Activated naive CD4-positive, alpha-beta T cell treated with anti-CD3 and anti-CD28 coated beads, Interleukin-2, amount 50 U/mL, for 16 hours (primary cell): ENCODE measurements at places on chromosomes 4 and X.

DNA sequence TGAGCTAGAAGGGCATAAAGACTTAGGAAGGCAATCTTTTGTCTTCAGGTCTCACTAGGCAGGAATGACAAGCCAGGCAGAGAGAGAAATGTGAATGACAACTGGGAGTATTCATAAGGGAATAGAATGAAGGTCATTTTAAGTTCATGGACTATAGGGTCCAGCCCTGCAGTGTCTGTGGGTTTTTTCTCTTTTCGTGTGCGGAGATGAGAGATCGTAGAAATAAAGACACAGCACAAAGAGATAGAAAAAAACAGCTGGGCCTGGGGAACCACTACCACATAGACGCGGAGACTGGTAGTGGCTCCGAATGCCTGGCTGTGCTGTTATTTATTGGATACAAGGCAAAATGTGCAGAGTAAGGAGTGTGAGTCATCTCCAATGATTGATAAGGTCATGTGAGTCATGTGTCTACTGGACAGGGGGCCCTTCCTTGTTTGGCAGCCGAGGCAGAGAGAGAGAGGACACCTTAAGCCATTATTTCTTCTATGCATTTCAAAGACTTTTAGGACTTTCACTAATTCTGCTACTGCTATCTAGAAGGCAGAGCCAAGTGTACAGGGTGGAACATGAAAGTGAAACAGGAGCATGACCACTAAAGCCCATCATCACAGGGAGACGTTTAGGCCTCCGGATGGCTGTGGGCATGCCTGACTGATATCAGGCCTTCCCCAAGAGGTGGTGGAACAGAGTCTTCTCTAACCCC is 921.8 kb upstream of the PCDH10 start:
- no peak for DNase-seq

DNA sequence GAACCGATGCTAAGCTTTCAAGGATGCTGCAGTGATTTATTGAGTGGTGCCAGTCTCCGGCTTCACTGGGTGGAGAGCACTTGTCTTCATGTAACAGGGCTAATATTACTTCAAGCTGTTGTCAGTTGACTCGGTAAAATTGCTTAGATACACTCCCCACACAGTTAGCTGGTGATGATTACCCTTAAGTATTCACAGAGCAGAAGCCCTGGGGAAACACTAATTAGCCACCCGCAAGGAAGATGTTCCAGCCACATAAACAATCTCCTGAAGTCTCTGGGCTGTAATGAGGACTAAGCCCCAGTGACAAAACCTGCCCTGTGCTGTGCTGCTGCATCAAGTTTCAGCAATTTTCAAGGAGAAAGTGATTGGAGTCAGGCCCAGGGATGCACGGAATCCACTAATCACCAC is 37.3 kb upstream of the GK2 start:
- DNase-seq, result no peak

DNA sequence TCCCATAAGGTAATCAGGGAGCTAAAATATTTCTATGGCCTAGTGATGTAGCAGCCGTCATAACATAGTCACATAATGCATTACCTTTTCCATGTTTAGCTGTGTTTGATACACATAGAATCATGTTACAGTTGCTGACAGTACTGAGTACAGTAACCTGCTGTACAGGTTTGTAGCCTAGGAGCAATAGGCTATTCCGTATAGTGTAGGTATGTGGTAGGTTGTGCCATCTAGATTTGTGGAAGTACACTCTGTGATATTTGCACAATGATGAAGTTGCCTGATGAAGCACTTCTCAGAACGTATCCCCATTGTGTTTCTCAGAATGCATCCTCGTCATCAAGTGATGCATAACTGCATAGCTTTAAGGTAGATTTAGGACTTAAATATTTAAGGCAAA is 495.6 kb upstream of the ZFP42 start:
- DNase-seq, result no peak

DNA sequence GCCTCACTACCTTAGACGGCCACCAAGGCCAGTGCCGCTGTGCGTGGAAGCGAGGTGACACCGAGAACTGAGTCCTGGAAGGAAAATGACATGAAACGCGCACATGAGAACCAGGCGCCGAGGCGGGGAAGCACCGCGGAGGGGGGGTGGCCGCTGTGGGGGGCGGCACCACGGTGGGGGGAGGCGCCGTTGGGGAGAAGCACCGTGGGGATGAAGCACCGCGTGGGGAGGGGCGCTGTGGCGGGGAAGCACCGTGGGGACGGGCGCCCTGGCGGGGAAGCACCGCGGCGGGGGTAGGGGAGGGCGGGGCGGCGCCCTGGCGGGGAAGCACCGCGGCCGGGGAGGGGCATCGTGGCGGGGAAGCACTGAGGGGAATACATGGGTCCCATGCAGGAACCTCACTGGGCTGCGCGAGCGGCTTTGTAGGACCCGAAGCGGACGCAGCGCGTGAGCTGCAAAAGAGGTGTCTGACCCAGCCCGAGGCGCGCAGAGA is 28.0 kb downstream of the PPP2R3B start:
- DNase-seq, result no peak

DNA sequence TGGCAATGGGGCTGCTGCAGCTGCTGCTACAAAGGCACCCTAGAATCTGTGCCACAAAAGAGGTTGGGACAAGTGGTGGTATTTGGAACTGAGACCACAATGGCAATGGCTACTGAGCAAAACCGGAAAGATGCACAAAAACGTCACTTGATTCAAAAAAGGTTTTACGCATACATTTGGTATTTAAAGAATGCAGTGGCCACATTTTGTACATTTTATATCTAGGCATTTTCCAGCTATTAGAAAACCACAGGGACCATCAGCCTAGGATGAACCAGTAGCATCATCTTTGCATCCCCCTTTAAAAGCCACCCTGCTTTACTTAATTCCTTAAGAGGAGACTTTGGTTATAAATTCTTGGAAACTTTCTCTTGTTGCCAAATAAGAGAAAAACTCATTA is 104.8 kb upstream of the CXCL13 start:
- no peak for DNase-seq

DNA sequence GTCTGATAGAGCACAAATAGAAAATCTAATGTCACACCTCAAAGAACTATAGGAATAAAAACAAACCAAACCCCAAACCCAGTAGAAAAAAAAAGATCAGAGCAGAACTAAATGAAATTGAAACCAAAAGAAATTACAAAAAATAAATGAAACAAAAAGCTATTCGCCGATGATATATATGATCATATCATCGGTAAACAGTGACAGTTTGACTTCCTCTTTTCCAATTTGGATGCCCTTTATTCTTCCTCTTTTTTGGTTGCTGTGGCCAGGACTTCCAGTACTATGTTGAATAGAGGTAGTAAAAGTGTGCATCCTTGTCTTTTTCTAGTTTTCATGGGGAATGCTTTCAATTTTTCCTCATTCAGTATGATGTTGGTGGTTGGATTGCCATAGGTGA is 215.3 kb upstream of the AR start:
- DNase-seq, result no peak

DNA sequence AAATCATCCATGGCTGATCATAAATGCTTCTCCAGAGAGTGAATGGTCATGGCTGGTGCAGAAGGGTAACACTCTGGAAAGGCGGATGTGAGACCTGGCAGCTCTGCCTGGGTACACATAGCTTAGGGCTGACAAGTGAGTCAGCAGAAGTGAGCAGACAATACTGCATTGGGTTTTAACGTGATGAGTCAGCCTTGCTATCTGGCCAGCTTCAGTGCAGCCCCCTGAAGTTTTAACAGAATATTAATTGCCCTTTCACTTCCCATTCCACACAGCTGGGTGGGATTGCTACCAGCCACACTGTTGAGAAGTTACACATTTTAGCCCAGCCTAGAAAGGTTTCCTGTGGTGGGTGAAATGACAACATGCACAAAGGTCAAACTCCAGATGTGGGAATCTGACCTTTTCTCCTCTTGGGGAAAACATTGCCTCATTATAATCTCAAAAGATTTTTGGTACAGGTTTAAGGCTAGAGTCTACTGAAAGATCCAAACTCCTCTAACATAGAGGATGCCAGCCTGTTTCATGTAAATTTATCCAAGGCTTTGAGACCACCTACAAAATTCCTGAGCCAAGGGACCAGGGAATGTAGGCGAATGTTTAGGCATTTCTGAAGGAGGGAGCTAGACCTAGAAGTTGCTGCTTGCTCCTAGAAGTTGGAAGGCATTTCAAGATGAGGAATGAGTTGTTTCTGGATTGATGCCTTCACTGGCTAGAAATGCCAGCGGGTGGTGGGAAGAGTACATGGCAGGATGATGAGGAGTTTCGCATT is 230.3 kb upstream of the PGRMC2 start:
- DNase-seq, result no peak

GRCh38 chrX:66221856-66222255 is 57.8 kb downstream of the HEPH start:
- no peak for DNase-seq

DNA sequence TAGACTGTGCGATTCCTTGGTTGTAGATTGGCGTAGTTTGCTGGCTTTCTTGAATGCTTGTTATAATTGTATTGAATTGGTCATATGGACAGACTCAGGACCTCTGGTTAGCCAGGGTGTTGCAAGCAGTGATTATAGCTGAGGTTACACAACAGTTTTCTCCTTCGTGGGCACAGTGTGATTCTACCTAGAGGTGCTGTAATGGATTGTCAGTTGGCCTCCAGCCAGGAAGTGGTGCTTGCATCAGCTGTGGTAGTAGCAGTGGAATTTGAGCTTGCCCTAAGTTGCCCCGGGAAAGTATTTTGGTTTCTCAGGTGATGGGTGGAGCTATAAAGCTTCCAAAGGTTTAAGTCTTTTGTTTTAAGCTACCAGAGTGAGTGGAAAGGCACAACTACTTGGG is 23.1 kb upstream of the GABRG1 start:
- no peak for DNase-seq

DNA sequence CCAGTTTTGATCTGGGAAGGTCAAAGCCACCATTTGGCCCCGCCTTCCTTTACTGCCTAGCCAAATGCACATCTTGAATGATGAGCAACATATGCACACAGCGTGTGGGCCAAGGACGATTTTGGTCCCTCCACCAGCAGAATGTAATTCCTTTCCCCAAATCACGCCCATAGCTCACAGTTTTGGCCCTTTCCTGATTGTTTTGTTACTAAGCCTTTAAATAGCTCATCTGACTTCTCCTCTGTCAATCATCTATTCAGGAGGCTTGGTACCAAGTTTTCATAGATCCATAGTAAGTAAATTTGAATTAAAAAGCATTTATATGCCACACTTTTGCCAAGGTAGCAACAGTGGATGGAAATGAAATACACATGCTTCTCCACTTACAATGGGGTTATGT is 123.3 kb downstream of the NFKB1 start:
- no peak for DNase-seq

- DNase-seq, result no peak
Observed at GRCh38 chr4:74370912-74371311, 6.0 kb downstream of the EREG start.

DNA sequence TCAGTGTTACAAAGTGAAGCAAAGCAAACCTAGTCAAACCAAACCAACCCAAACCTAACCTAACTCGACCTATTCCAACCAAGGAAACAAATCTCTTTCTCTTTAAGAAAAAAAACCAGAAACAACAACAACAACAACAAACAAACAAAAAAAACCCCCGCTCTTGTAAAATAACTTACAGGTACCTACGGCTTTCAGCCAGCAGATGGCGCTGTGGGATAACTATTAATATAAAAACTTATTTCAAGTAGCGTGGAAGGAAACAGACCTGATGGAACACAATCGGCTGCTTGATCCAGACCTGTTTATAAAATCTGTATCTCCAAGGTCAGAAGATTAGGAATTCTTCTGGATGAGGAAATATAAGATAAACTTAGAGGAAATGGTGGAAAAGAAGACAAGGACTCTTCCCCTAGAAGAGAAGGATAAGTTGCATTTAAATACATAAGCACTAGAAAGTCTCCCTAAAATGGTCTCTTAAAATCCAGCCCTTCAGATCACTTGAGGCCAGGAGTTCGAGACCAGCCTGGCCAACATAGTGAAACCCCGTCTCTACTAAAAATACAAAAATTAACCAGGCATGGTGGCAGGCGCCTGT is 34.4 kb upstream of the CDKL5 start:
- DNase-seq, result peak; percentile 56

DNA sequence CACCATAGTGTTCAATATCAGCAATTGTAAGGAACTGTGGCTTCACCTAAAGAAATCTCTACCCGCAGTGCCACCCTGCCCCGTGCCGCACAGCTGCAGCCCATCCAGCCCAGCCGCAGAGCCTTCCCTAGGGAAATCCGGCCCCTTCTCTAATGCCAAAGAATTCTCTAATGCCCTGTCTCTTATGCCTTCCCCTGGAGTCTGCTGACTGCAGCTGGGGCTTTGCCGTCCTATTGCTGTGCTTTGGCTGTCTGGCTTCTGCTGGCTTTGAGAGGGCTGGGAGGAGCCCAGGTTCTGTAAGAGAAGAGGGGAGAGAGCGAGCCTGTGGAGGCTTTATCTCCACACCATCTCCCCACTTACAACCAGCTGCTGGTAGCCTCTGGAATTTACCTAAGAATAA is 85.9 kb upstream of the HELT start:
- DNase-seq, result no peak

- DNase-seq, result no peak
Observed at GRCh38 chrX:155534800-155535199, 76.4 kb upstream of the F8A3 start.

- peak; percentile 49 for DNase-seq
Observed at GRCh38 chrX:1521459-1521956, 15.5 kb downstream of the P2RY8 start.

- DNase-seq, result no peak
Observed at GRCh38 chr4:150593996-150594395, 12.0 kb downstream of the MAB21L2 start.

- no peak for DNase-seq
Observed at GRCh38 chr4:89878611-89879010, 16.0 kb upstream of the MMRN1 start.

GRCh38 chr4:174686826-174687225 is 142.2 kb downstream of the GLRA3 start:
- DNase-seq, result no peak

- DNase-seq, result no peak
Observed at GRCh38 chrX:117335209-117335608, 781.4 kb downstream of the KLHL13 start.

GRCh38 chr4:186666252-186666651 is 57.4 kb downstream of the FAT1 start:
- no peak for DNase-seq

DNA sequence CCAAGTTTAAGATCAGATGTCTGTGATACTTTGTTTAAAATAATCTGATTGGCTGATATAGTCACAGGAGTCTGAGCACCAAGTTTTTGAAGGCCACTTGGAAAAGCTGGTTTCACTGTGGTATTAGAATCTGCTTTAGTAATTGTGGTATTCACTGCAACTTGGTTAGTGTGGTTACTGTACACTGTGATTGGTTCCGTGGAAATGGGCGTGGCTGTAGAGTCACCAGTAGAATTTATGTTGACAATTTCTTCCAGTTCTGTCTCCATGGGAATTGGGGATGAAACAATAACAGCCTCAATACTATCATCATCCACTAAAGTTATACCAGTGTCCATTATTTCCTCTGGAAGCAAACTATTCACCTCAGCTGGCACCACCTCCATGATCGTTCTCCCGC is 26.2 kb downstream of the LIN54 start:
- DNase-seq, result no peak

- no peak for DNase-seq
Observed at GRCh38 chrX:86047936-86048280, 550 bp upstream of the CHM start.
